ENCODE measurements at places on chromosomes 4 and X.
A peak's percentile ranks its signal among the peaks of the same experiment; 100 is the strongest.

- no peak for DNase-seq
Observed at GRCh38 chrX:41720125-41720779, 3.7 kb upstream of the GPR82 start.

GRCh38 chr4:112818594-112818965, 181.6 kb downstream of the LARP7 start:
- no peak for DNase-seq

DNA sequence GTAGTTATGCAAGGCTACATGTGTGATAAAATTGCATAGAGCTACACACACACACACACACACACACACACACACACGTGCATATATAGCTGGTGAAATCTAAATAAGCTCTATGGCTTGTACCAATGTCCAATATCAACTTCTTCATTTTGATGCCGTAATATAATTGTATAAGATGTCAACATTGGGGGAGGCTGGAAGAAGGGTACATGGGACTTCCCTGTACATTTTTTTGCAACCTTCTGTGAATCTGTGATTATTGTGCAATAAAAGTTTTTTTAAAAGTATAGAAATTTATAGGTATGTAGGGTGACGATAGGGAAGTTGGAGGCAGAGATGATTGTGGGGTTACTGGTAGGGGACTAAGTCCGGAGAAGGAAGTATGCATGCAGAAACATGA, 105.5 kb downstream of the HDAC8 start:
- no peak for DNase-seq

DNA sequence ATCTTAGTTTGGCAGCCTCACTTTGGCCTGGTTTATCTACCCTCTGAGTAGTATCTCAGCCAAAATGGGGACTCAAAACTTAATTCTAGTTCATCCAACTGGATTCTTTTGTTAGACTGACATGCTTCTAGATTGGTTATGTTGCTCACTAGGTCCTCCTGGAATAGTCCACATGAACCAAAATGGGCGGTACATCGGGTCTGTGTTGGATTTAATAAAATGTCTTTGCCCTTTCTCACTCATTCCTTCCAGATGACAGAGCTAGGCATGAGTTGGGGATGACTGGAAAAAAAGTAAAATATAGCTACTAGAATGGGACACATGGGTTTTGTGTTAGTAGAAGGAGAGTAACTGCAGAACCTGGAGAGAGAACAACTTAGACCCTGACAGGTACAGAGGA, 247.9 kb downstream of the CCSER1 start:
- DNase-seq = no peak

DNA sequence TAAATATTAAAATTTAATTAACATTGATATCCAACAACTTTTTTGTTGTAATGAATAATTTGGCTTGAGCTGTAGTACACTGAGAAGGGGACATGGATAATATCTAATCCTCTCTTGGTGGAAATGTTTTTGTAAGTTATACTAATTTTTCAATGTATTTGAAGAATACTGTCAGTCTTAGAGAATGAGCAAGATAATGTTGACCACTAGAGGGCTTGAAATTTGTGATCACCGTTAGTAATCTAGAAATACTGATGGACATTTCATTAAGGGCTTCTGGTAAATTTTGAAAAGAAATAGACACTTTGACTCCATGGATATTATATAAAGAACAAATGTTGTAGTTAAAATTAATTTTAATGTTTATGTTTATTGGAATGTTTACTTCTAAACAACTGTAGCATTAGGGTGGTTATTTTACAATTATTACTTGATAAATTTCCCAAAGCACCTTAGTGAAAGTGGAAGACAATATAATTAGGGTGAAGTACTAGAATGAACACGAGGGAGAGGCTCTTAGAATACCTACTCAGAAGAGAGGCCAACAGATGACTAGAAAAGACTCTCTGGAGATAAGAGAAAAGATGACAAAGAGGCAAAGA, 20.0 kb upstream of the CAMK2D start:
- no peak for DNase-seq

DNA sequence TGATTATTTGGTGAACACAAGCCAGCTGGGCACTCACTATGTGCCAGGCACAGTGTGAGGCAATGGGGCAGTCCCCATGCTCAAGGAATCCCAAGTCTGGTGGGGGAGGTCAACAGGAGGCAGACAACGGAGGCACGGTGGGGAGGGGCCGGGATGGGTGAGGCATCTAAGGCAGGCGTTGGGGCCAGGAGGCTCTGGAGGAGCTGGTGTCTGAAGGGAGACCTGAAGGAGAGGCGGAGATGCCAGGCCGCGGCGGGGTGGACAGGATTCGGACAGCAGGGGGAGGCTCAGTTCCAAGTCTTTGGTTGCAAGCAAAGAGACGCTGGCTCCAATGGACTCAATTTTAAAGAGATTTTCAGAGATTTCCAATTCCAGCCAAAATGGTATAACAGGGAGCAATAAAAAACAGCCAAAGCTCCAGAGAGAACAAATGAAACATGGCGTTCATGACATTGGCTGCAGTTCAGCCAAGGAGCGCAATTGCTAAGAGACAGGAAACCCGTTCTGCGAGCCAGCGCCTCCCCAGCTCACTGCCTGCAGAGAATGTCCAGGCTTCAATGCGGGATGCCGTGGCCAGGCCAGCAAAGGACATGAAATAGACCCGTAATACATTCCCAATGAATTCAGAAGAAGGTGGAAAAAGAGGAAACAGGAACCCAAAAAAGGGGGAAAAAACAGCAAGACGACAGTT, 105.2 kb upstream of the LRPAP1 start:
- DNase-seq = no peak

GRCh38 chr4:6788123-6788522, 5.6 kb downstream of the KIAA0232 start:
- no peak for DNase-seq

DNA sequence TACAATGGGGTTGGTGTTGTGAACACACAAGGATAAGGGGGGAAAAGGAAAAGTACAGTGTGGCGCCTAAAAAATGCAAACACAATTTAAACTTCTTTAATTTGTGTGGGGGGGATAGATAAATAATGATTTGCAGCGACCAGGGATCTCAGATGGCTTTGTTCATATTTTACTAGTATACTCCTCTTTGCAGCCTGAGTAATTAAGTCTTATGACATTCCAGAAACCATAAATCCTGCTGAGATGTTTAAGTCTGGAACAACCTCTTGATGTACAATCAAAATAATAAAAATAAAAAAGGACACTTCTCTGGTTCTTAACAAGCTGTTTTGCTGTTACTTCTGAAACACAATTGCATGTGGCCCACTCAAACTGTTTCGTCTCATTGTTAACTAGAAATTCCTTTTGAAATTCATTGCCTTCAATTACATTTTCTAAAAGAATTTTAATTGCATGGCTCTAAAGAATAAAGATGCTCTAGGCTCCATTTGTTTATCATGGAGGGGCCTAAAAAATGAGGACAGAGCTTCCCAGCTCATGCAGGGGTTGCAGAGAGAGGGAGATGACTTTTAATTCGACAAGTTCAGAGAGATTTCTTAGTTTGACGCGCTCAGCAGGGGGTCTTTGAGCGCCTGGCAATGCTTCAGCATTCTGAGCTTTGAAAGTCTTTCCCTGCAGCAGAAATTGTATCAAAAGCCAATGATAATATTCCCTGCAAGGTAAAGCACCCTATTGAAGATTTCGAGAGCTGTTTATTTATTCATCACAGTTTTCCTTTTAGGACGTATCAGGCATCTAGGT, 892.4 kb upstream of the TENM3 start:
- no peak for DNase-seq

GRCh38 chrX:53071604-53072417, 10.4 kb upstream of the TSPYL2 start:
- peak; percentile 76 for DNase-seq

DNA sequence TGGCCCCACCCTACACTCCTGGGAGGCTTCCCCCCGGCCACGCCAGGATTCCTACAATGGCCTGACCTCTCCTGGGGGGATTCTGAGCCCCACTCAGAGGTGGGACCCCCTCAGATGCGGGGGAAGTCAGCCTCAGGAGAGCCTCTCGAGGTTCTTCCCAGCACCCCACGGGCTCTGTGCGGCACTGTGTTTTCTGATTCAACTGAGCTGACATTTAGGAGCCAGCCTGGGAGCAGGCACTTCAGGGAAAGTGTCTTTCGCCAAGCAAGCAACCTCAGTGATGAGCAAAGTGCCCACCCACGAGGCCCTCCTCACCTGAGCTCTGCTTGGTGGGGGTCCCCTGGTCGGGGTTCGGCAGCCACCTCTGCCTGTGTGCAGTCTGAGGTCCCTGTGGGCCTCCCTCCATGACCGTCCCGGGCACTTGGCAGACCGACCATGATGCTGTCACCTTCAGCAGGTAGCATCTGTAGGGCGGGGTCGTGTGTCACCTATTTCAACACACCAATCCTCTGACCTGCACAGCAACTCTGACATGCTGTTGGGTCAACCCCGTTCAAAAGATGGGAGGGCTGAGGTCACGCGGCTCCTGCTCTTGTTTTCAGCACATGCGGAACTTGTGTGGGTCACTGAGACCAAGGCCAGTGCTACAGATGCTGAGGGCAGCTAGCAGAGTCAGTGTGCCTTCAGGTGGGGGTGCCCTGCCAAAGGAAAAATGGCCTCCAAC, 46.2 kb downstream of the ADRA2C start:
- no peak for DNase-seq

DNA sequence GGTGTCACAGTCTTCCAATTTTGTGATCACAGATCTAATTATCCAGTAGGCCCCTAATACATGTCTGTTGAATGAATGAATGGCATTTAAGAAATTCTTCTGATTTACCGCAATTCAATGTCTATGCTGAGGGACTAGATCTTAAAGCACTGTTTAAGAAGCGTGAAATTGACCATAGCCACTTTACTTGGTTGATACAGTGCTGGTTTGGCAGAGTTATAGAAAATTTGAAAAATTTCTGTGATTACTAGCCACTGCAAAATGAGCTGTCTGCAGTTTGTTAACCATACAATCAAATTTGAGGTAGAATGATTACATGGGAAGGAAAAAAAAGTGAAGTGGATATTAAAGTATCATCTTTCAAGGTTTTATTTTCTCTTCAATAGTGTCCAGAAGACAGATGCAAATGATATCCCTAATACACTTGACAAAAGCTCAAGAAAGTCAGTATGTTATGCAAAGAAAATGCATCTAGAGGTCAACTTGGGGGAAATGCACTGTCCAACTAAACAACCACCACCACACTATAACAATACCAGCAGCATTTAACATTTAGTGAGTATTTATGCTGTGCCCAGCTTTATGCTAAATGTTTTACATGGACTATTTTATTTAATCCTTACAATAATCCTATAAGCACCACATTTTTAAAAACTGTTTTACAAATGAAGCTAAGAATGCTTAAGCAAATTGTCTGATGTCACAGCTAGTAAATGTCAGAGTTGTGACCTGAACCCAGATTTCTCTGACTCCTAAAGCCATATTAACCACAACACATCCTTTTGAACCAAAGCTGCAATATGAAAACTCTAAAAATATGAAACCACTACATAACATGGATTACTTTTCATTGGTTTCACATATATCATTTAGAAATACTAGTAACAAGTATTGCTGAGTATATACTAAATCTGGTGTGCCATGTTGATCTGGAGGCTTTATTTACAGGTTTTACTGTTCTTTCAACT, 217.9 kb upstream of the MAB21L2 start:
- DNase-seq = no peak

- DNase-seq = no peak
Observed at GRCh38 chrX:489820-490219, 103.1 kb upstream of the PPP2R3B start.

DNA sequence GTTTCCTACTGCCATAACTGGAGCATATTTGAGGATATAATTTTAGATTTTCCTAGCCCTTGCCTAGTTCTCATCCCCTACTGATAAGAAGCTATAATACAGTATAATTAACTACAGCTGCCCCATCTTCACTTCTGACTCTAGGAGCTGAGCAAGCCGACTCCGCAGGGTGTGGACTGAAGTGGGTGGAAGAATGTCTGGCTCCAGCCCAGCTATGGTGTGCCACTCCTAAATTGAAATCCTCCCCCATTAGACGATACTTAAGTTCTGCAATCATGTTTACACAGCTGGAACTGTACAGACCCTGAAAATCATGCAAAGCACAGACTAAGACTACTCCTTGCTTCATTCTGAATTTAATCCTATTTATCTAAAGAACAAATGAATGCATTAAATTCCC, 93.1 kb downstream of the PCDH19 start:
- no peak for DNase-seq
